ENCODE measurements at places on chromosomes 3 and 15.

DNA sequence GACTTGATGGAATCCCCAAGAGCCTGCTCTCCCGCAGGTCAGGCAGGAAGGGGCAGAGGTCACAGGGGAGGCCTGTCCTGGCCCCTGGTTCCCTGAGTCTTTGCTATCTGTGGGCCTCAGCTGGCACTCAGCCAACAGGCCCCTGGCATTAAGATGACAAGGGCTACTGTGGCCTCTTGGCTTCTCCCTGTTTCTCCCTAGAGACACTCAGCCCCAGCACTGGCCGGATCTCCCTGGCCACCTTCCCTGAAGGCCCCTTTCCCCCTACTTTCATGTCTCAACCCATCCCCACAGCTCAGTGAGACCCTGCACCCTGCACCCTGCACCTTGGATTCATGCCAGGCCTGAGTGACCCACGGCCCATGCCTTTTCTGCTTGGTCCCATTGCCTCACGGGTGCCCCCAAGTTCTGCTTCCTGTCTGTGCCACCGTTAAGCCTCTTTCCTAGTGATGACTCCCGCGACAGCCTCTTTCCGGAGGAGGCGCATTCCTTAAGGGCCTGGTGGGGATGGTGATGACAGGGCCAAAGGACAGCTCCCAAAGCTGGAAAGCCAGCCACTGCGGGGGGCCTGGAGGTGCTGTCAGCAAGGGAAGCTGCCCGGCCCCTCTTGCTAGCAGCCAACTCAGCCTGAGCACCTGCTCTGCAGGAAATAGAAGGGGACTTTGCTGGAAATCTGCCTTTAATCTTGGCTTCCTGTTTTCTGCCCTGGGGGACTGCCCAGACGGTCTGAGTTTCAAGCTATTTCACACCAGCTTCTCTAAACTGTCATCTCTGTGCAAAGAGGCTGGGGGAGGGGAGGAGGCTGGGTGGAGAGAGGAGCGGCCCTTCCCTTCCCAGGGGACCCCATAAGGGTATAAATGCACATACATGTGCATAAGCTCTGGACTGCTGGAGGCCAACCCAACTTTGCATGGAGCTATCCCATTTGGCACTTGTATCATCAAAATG lies 4.8 kb upstream of the CSK start:
- peak; percentile 92 for DNase-seq

DNA sequence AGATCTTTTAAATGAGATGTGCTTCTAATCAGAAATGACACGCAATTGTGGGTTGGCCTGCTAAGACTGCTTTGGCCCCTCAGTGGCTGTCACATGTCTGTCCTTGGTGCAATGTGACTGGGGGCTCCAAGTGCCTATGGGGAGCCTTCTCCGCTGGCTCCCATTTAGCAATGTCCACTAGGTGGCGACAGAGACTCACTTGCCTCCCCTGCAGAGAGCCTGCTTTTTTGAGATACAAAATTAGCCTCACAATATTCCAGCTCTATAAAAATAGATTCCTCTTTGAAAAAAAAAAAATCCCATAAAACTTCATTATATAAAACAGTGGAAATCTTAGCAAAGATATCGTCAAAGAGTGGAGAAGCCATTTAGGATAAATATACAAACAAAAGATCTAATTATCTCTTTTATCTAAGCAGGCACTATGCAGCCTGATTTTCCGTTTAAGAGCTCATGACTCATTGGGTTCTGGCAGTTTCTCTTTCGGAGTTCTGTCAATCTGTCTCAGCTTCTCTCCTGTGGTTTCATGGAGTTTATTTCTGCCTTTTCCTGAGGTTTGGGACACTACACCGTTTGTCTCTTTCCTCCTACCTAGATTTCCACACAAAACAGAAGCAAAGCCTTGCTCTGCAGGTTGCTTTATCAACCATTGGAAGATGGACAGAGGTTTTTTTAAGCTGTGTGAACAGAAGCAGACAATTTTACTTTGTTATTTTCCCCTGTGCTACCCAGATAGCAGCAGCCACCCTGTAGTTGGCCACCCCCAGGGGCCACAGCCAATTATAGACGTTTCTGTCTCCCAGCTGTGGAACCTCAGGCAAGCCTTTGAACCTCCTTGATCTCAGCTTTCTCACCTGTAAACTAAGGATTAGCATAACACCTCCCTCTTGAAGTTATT lies 68.4 kb upstream of the TNFAIP8L3 start:
- peak; percentile 55 for DNase-seq

DNA sequence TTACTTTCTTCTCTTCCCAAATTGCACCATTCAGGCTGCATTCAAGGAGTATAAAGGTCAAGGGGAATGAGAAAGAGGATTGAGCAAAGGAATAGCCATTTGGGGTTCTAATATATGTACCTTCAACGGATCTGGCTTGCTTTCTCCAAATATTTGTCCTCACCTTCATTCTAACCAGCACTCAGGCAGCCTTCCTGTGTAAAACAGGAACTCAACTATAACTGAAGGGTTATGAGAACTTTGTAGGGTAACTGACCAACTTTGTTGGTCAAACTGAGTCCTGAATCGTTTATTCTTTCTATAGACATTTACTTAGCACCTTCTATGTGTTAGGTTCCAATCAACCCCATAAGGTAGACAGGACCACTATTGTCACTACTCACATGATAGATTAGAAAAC lies 5.1 kb upstream of the CPOX start:
- no peak for DNase-seq

- DNase-seq = no peak
These were observed 55.0 kb downstream of the CLASP2 start for GRCh38 chr3:33663042-33663441.

DNA sequence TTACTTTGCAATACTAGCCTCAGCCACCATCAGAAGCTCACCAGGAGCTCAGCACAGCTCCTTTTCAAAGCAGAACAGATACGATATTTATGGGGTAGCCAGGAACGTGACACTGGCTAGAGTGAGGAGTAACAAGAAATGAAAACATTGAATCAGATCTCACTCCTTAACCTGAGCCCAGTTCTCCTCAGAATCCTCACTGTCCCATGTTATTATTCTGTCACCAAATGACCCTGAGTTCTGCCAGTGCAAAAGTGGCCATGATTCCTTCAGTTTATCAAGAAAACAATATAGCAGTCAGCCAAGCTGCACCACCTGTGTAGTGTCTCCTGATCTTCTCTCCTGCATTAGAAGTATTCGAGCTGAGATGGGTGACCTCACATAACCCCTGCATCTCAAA lies 956.7 kb downstream of the TUSC7 start:
- no peak for DNase-seq

DNA sequence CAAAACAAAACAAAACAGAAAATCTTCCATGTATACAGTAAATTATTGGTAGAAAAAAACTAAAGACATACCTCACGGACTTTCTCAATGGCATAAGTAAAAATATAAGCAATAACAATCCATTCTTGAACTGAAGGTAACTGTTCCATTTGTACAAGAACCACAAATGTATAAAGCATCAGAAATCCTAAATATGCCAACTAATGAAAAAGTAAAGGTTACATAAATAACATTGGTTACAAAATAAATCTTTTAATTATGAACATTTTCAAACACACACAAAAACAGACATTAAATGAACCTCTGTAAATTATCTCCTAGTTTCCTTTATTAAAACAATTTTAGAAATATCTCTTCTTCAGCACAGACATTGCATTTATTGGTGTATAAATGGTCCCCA lies 60.7 kb upstream of the USP50 start:
- DNase-seq = no peak

DNA sequence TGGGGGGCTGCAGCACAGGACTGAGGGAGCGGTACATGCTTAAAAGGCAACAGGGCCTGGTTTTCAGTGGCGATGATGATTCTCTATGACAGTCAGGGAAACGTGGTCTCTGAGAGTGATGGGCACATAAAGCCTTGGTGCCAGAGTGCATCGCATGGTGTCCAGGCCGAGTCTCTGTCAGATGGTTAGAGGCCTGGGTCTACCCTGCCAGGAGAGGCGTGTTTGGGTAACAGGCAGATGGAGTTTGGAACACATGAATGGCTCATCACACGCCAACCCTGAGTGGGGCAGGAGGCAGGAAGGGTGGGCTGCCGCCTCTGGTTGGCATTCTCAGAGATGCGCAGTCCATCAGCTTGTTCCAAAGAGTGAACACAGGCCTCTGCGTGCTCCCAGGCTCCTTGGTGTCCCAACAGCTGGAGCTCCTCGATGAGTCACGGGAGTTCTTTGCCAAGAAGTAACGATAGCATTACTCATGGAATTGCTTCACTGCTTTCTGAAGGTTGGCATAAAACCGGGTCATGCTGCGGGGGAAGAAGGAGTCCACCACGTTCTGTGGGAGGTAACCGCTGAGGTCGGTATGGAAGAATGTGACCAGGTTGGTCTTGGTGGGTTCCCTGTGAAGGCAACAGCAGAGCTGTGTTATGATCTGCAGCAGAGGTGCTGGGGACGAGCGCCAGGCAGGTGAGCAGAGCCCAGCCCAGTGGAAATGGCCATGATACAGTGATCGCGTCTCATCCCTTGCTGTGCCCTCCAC lies 11.0 kb downstream of the STARD5 start:
- peak; percentile 92 for DNase-seq

DNA sequence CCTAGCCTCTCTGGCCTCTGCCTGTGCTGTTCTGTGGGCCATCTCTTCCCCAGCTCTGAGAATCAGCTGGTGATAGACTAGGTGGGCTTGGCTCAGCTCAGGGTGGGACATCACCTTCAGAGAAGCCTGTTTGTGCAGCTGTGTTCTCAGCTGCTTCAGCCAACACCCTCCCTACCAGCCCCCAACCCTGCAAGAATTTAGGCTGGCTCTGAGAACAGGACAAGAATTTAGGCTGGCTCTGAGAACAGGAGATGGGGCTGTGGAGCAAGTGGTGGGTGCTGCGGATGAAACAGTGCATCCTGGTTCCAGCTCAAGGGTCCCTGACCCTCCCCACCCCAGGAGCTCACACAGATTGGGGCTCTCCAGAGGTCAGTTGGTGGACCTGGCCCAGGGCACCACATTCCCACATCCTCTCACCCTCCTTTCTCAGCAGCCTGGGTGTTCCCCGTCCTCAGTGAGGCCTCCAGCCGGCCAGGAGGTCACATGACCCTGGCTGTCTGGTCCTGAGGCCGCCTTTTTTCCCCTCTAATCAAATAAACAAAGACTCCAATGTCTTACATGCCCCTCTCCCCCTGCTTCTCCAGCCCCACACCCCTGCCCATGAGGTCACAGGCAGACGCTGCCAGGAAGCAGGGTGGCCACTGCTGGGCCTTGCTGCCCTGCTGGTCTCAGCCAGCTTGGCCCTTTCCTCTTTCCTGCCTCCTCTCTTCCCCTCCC lies 14.9 kb downstream of the PLEKHO2 start:
- no peak for DNase-seq

- peak; percentile 71 for DNase-seq
These were observed 37.8 kb upstream of the USP3 start for GRCh38 chr15:63466378-63467192.

DNA sequence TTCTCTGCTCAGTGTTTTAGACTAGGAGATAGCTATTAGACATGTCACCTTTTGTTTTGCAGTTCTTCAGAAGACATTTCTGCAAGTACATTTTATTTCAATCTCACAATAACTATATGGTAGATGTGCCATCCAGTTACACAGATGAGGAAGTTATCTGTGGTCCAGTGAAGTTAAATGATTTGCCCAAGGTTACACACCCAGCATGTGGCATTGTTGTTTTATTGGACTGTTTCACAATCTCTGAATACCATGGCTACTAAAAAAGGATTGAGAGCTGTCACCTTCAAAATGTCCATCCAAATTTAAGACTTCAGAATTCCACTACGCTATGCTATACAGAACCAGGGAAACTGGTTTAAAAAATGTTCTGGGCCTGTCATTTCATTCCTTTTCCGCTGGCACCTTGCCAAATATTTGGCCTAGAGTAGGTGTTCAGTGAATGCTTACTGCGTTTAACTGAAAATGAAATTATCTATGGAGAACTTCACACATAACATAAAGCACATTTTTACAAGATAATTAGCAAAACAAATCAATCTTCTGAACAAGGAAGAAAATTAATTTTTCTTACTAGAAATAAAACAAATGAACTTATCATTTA lies 20.2 kb downstream of the TM6SF1 start:
- no peak for DNase-seq

DNA sequence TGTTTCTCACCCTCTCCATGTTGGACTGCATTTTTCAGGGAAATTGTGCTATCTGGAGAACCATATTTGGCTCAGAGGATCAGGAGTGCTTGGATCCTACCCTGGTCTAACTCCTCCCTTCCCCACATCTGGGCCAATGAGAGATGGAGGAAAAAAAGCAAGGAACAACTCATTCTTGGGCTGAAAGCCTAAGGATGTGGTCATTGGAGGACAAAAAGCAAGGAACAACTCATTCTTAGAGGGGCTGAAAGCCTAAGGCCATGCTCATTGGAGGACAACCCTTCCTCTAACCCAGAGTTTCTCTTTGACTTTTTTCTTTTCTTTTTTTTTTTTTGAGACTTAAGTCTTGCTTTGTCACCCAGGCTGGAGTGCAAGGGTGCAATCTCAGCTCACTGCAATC lies 48.6 kb upstream of the CHRNB4 start:
- no peak for DNase-seq

DNA sequence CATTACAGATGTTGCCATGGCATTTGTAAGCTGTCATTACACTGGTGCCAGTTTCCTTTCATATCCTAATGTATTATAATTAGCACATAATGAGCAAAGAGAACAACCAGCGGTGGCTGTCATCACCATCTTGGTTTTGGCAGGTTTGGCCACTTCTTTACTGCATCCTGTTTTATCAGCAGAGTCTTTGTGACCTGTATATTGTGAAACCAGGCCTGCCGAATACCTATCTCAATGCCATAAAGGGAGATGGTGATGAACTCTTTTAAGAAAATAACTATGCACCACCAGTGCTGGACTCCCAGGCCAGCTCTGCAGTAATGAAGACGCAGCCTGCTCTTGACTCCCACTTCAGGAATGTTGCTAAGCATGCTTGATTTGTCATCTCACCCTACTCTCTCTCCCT lies 458.1 kb upstream of the NR2F2 start:
- DNase-seq = no peak

GRCh38 chr3:72380193-72380592 lies 468.1 kb downstream of the SHQ1 start:
- DNase-seq = no peak

- DNase-seq = no peak
These were observed 79.2 kb upstream of the ABHD17C start for GRCh38 chr15:80615783-80616391.

- DNase-seq = no peak
These were observed 85.0 kb upstream of the P3H2 start for GRCh38 chr3:190205739-190206138.

DNA sequence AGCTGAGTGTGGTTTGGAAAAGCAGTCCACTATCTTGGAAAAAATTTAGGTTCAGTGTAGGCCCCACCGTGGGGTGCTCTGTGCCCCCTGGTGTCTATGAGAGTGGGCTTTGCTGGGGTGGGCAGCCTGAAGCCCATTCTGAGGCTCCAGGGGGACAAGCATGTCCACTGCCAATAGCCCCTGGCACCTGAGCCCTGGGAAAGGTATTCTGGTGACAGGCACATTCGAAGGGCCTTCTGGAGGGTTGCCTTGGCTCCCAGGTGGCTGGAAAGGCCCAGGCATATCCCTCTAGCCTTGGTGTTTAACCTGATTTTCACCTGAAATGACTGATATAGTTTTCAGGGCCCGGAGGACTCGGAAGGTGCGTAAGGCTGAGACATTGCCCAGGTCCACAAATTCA lies 36.1 kb downstream of the SCN5A start:
- DNase-seq = no peak

All from HL-60 (cell line).